ENCODE measurements at places on chromosomes 16 and 17.

DNA sequence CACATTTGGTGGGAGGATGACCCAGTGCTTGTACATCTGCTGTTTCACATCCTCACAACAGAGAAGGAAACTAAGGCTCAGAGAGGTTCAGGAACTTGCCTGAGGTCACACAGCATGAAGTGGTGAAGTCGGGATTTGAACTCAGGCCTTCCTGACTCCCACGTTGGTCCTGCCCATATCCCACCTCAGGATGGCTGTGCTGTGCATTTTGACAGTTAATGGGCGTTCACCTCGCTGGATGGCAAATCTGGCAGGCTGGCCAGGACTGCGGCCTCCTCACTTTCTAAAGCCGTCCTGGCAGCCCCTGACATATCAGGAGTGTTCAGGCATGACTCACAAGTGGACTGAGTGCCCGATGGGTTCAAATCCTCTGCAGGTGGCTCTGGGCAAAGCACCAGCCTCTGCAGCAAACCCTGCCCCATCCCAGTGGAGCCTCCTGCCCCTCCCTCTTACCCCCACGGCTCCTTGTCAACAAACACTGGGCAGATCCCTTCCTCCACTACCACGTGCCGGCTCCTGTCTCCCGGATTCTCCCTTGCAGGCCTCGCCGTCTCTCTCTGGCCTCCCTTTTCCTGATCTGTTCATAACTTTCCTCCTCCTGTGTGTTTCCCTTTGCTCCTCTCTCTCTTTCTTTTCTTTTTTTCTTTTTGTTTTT, 29.2 kb downstream of the SOCS3 start:
- no peak for DNase-seq

DNA sequence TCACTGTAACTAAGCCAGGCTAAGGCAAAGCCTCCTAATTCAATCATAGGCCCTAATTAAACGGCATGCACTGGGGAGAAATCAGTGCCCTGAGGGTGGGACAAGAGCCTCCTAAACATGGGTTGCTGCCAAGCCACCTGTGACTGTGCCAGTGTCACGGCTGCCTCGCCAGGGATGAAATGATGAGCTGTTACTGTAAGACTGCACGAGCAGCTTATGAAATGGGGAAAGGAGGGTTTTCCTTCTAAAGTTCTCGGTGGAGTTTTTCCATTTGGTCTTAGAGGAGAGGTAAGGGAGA, 12.7 kb downstream of the TMEM11 start:
- DNase-seq: no peak

GRCh38 chr16:89001117-89002027, 24.4 kb upstream of the CBFA2T3 start:
- DNase-seq: no peak

GRCh38 chr16:85412911-85413520, 200.1 kb upstream of the GSE1 start:
- DNase-seq: no peak

- peak; percentile 85 for DNase-seq
Observed at GRCh38 chr17:57577751-57578607, 167.1 kb downstream of the CCDC182 start.

DNA sequence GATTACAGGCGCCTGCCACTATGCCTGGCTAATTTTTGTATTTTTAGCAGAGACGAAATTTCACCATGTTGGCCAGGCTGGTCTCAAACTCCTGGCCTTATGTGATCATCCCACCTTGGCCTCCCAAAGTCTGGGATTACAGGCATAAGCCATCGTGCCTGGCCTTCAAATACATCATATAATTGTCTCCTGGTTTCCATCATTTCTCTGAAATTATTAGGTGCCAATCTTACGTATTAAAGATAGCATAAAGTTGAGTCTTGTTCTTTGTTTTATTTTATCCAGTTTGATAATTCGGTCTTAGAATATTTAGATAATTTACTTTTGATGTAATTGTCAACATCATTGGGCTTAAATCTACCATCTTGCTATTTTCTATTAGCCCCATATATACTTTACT, 32.8 kb upstream of the TMEM92 start:
- no peak for DNase-seq

DNA sequence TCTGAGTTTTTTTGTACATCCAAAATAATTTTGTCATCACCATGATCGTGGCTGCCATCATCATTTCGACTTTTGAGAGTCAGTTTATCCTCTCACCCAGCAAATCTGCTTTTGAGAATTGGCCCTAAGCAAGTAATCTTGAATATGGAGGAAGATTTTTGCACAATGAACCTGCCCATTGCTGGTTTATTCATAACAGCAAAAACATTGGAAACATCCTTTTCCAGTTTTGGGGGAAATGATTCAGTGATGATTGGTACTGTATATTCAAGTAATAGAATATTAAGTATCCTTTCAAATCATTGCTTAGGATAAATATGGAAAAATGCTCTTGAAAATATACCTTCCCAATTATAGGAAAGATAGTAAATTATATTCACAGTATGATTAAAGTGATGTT, 53.1 kb downstream of the PRKCA start:
- DNase-seq: no peak

DNA sequence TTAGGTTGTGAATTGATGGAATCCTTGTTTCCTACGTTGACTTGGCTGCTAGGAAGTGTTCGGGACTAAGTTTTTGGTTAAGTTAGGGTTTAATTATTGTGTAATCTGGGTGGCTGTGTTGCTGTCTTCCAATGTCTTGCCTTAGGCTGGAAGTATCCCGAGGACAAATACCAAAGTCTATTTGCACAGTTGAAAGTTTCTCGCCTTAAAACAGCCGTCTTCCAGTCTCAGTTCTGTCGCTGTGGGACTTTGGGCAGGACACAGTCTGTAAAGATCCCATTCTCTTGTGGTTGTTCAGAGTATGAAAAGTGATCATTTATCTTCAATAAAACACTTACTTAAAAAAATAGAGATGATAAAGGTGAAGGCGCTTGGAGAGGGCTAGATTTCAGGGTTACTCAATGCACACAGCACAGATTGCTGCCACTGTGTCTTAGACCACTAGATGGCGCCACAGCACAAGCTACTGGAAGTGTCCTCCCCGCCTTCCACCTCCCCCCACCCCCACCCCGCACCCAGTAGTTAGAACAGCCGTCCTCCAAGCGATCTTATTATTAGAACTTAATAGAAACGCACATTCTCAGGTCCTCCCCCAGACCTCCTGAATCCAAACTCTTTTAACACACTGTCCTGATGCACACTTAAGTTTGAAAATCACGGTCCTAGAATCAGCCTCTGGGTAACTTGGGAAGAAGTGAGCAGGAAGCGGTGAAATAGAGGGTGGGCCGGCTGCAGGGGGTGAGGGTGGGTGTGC, 45.8 kb downstream of the AKAP1 start:
- peak; percentile 94 for DNase-seq

DNA sequence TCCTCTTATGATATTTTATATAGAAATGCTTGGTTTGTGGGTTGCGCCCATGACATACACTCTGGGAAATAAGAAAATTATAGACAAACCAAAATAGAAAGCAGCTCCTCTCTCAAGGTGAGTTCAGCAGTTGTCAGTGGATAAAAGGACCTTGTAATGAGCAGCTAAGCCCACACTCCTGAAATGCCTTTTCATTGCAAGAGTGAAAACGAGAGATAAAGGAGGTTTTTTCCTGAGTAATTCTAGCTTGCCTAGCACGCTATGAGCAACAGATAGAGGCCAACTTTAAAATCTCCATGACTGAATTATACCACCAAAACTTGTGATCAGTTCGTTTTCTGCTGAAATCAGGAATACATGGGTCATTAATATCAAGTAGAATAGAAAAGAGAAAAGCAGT, 261.8 kb upstream of the CACNG5 start:
- no peak for DNase-seq

All from eye (tissue), 1 donor.